ENCODE measurements at places on chromosomes 4 and X. TPM values are rescaled to one million over a fixed set of nuclear protein-coding genes. Genes with fewer than 3 reads are reported as not detected.

- no peak for DNase-seq
These were observed 1685.9 kb upstream of the TENM3 start for GRCh38 chr4:180557348-180557747.

DNA sequence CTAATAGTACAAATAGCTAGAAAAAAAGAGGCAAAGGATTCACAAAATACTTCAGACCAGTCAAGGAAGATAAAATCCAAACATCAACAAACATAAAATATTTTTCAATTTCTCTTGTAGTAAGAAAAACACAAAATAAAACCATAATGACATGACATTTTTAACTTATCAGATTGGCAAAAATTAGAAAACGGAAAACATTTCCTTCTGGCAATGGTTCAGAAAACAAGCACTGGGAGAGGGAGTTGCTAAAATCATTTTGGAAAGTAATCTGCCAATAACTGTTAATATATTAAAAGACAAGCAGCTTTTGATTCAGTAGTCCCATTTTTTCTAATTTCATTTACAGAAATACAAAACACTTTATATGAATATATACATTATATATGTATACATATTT lies 26.1 kb downstream of the TKTL2 start:
- DNase-seq: no peak

- DNase-seq: peak; percentile 13
These were observed 35.3 kb upstream of the DCX start for GRCh38 chrX:111447298-111447697.

GRCh38 chr4:68346461-68346860 lies 3.4 kb downstream of the YTHDC1 start:
- DNase-seq: peak; percentile 15

DNA sequence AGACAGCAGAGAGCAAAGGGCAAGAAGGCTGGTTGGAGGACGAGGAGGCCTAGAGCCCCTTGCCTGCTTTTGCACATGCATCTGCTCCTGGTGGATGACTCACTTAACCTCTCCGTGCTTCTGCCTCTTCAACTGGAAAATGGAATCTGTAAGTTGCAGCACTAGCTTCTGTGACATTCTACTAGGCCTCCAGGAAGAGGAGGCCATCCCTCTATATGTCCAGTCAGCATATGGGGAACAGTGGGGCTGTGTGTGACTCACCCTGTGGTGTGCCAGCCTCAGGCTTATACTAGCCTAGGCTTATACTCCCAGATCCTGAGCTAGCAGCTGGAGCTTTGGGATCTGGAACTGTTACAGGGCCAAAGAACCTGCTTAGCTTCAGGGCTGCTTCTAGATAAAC lies 36.0 kb downstream of the RTL9 start:
- peak; percentile 89 for DNase-seq

- no peak for DNase-seq
These were observed 36.8 kb upstream of the BANK1 start for GRCh38 chr4:101753721-101754120.

GRCh38 chrX:28802625-28803024 lies 215.4 kb downstream of the IL1RAPL1 start:
- DNase-seq: no peak

- no peak for DNase-seq
These were observed 9.9 kb downstream of the L1CAM start for GRCh38 chrX:153876112-153876491.

GRCh38 chrX:55636109-55636508 lies 12.9 kb downstream of the FOXR2 start:
- no peak for DNase-seq

GRCh38 chrX:28901637-28902036 lies 314.4 kb downstream of the IL1RAPL1 start:
- peak; percentile 26 for DNase-seq

- no peak for DNase-seq
These were observed 44.9 kb downstream of the GPM6A start for GRCh38 chr4:175767150-175767549.

GRCh38 chr4:20158195-20158594 lies 93.5 kb upstream of the SLIT2 start:
- DNase-seq: no peak

DNA sequence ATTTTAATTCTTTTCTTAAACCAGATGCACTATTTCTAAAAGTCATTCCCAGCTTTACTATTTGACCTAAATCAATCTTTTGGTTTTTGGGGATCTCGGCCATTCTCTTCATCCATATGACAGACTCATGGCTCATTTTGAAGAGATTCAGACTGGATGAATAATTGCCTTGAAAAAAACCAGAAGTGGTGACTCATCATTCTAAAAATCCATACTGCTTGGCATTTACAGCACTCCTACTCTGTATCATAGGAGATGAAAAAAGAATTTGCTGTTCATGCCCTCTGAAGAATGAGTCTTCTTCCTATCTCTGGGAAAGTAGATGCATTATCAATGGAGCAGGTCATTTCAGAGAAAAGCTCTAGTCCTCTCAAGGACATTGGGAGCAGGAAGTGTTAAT lies 220.5 kb upstream of the RPS6KA3 start:
- DNase-seq: peak; percentile 56

- no peak for DNase-seq
These were observed 195.1 kb downstream of the MAGEB5 start for GRCh38 chrX:26411045-26411444.

DNA sequence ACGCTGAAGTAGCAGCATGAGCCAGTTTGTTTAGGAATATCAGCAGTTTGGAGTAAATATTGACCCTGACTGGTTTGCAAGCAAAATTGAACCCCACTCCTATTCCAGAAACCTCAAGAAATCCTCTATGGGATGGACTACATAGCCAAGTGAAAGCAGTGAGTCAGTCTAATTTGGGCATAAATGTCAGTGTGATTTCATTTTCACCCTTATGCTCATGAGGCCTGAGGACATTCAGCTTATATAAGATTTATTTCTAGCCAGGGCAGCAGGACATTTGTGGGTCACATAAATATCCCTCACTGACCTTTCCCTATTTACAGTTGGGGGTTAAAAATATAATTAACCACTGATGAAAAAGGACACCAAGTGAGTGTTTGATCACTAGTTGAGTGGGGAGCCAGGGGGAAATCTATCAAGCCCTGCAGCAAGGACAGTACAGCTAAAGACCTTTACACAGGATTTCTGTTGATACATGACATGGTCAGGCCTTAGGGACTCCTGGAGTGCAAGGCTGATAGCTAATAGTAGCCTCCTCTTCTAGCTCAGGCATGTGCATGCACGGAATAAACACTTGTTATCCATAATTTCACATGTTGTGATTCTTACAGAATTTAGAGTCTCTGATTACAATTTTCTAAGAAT lies 996.9 kb upstream of the GRIA3 start:
- no peak for DNase-seq

DNA sequence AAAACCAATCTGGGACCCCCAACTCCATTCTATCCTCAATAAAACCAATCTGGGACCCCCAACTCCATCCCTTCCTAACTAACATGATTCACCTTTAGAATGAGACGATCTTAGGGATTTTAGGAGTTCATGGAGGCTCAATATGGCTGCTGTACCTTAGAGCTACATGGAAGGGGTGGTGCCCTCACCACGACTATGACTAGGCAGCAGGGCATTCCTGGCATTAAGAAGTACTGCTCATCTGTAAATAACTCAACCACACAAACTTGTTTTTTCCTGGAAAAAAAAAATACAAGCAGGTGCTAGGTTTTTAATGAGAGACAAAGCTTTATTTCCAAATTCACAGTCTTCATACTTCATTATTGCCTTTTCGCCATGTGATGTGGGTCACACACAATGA lies 346.5 kb upstream of the FAT1 start:
- DNase-seq: peak; percentile 31

DNA sequence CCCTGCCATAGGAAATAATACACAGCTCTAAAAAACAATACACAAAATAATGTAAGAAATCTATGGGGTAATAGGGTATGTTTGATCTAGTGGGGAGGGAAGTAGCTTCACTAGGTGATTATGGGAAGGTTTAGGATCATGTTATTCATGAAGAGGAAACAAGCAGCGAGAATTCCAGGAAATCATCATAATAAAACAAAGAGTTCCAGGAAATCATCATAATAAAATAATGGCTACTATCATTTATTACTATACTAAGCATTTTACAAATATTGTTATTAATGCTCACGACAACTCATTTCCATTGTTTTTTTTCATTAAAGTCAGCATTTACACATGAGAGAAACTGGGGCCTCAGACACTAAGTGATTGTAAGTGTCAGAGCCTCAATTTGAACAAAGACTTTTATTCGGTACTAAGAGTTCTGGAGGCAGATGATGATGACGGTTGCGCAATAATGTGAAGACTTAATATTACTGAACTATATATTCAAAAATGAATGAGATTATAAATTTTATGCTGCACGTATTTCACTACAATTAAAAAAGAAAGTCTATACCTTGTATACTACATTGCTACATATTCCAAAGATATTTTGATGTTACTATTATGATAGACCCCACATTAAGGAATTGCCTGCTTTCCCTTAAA lies 12.2 kb upstream of the CXCL8 start:
- DNase-seq: no peak

The IRAK1 gene
- total RNA-seq: 89.3 TPM

The UGT2B15 gene
- not detected for total RNA-seq

The CXCL13 gene
- not detected for total RNA-seq

The TNIP3 gene
- 0.10 TPM for total RNA-seq

The ZNF280C gene
- total RNA-seq: 8.4 TPM

The SPANXD gene
- 210 TPM for total RNA-seq

The PPP4R3C gene
- total RNA-seq: 0.20 TPM

The REPS2 gene
- 3.3 TPM for total RNA-seq

All from M059J (cell line).